ENCODE measurements at places on chromosomes 2 and 18. TPM values are rescaled to one million over a fixed set of nuclear protein-coding genes. Genes with fewer than 3 reads are reported as not detected.

The RIT2 gene
- not detected for total RNA-seq

The ARHGEF33 gene
- total RNA-seq, result 0.34 TPM

The SYT4 gene
- total RNA-seq, result not detected

The ZEB2 gene
- 17.1 TPM for total RNA-seq

The PLGLB2 gene
- 0.29 TPM for total RNA-seq

The C2orf81 gene
- 2.8 TPM for total RNA-seq

The COLEC11 gene
- total RNA-seq, result 0.31 TPM

The LAMA3 gene
- total RNA-seq, result not detected

The SH3RF3 gene
- total RNA-seq, result 0.34 TPM

The AMER3 gene
- total RNA-seq, result not detected

The CD207 gene
- total RNA-seq, result not detected

The OSGEPL1 gene
- total RNA-seq, result 11.7 TPM

The DAW1 gene
- not detected for total RNA-seq

The IL36A gene
- not detected for total RNA-seq

The FASTKD2 gene
- 32.0 TPM for total RNA-seq

The MAPRE2 gene
- total RNA-seq, result 46.5 TPM

The CYBRD1 gene
- total RNA-seq, result 0.86 TPM

The ITGB6 gene
- total RNA-seq, result not detected

The LYPD1 gene
- total RNA-seq, result not detected

The MDH1B gene
- 0.87 TPM for total RNA-seq

The GKN2 gene
- total RNA-seq, result not detected

The EPHA4 gene
- 6.3 TPM for total RNA-seq

The ADRA2B gene
- 0.21 TPM for total RNA-seq

The ALPI gene
- not detected for total RNA-seq

The ANO7 gene
- 2.1 TPM for total RNA-seq

The DPP4 gene
- 30.7 TPM for total RNA-seq

The GAREM2 gene
- 2.8 TPM for total RNA-seq

The AQP12A gene
- not detected for total RNA-seq

The SCN2A gene
- total RNA-seq, result not detected

The TTL gene
- total RNA-seq, result 36.7 TPM

The EFHD1 gene
- 1.2 TPM for total RNA-seq

The DPYSL5 gene
- not detected for total RNA-seq

The PRADC1 gene
- 13.6 TPM for total RNA-seq

The LINC00305 gene
- not detected for total RNA-seq

The UGT1A7 gene
- total RNA-seq, result not detected

The MC5R gene
- not detected for total RNA-seq

The OR6B2 gene
- total RNA-seq, result not detected

The POTEI gene
- not detected for total RNA-seq

The SALL3 gene
- total RNA-seq, result not detected

The CDCA7 gene
- total RNA-seq, result 59.9 TPM

The HOXD1 gene
- not detected for total RNA-seq

Data from activated CD4-positive, alpha-beta memory T cell treated with anti-CD3 and anti-CD28 coated beads for 36 hours (primary cell).